ENCODE measurements at places on chromosomes 3 and 15. TPM values are rescaled to one million over a fixed set of nuclear protein-coding genes. Genes with fewer than 3 reads are reported as not detected.

TTC23 gene
- polyA plus RNA-seq: 11.2 TPM

DNA sequence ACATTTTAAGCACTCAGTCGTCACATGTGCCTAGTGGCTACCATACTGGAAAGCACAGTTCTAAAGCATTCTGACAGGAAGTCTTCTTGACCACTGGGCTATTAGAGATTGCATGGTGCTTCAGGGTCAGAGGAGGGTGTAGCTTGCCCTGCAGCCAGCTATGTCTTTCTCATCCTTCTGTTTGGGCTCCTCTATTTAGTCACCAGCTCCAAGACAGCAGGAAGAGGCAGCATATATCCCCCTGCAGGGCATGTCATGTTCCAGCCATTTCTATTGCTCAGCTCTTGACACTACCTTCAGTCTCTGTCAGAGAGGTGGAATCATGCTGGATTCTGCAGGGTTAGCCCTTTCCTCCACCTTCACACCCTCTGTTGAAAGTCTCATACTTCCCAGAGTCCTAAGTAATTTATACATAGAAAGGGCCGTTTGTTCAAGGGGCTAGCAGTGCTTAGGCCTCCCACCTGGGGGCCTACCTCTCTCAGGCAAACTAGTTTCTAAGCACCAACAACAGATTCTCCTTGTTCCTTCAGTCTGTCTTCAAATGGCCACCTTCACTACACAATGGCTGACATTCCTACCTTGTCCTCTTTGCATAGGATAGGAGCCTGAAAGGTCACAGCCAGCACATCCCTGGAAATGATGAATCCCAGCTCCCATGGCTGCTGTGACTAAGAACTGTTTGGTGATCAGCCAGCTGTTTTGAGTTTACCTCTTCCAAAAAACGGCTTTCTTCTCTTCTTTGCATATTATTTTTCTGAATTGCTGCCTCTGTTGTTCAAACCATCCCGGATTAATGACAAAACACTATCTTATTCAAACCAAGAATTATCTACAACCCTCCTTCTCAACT lies 115.7 kb upstream of the BFSP2 start:
- DNase-seq: no peak

DNA sequence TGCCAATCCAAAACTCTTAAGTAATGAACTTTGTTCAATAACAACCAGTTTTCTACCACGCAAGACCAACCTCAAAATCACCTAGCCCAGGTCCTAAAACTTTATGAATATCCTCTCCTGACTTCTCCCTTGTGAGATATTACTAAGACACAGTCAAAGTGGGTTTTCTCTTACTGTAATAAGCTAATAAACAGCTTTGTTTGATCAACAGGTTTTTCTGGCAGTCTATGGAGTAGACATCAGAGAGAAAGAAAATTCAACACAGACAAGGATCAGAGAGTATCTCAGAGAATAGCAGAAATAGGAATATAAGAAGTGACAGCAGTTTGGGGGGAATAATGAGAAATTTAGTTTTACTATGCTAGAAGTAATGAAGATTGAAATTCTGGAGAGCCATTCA lies 79.6 kb downstream of the NR2E3 start:
- no peak for DNase-seq

DNA sequence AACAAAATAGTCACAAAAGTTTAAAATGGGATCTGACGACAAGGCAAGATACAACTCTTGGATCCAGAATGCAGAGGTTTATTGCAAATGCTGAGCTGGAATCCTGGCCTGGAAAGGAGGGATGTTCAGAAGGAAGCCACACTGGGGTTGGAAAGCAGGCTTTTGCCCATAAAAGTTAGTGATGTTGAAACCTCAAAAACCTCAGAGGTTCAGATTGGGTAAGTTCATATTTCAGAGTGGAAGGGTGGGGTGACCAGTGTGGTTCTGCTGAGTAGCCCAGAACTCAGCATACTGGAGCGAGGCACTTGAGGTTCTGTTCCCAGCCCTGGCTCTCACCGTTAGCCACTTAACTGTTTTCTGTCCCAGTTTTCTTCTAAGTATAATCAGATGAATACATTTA lies 114.0 kb upstream of the OSTN start:
- no peak for DNase-seq

- no peak for DNase-seq
Measured at GRCh38 chr3:32132706-32133105, 26.3 kb downstream of the GPD1L start.

Measured in kidney (tissue), 22 donors.